ENCODE measurements at places on chromosomes 5 and 9.
A peak's percentile ranks its signal among the peaks of the same experiment; 100 is the strongest.

DNA sequence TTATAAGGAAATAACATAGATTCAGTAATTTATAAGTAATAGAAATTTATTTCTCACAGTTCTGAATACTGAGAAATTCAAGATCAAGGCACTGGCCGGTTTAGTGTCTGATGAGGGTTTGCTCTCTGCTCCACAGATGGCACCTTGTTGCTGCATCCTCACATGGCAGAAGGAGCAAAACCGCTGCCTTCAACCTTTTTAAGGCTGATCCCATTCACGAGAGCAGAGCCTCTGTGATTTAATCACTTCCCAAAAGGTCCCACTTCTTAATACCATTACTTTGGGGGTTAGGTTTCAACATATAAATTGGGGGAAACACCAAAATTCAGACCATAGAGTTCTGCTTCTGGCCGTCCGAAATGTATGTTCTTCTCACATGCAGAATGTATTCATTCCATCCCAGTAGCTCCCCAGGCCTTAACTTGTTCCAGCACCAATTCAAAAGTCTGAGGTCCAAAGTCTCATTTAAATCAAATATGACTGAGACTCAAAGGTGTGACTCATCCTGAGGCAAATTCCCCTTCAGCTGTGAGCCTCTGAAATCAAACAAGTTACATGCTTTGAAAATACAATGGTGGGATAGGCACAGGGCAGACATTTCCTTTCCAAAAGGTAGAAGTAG, 30.6 kb downstream of the BAAT start:
- DNase-seq = peak; percentile 3

DNA sequence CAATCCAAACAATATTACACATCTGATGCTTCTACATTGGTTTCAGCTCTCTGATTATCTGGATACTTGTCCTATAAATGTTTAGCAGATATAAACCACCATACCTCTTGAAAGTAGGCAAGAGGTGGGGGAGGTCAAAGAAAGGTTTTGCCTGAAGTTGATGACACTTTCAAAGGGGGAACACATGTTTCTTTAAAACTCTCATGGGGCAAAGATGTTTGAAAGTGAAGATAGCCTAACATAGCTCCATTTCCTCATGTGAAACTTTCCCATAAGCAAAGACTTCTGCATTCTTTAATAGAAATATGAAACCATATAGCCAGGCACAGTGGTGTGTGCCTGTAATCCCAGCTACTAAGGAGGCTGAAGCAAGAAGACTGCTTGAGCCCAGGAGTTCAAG, 62.1 kb downstream of the CETN3 start:
- no peak for DNase-seq

DNA sequence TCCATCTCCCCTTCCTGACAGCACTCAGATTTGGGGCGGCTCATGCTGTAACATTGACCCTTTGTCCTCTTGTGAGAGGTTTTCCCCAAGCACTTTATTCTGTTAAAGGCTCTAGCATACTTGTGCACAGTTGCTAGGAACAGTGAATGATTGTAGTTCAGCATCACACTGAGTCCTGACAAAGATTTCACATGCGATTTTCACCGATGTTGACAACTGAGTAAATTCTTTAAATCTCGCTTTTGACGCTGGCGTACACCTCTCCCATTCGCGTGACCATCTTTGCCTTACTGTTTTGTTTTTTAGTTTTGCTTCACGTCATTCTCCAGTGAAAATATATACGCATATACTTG, 780 bp downstream of the CDC37L1 start:
- DNase-seq = peak; percentile 33

GRCh38 chr9:5920860-5921328, 30.2 kb downstream of the MLANA start:
- DNase-seq = no peak

DNA sequence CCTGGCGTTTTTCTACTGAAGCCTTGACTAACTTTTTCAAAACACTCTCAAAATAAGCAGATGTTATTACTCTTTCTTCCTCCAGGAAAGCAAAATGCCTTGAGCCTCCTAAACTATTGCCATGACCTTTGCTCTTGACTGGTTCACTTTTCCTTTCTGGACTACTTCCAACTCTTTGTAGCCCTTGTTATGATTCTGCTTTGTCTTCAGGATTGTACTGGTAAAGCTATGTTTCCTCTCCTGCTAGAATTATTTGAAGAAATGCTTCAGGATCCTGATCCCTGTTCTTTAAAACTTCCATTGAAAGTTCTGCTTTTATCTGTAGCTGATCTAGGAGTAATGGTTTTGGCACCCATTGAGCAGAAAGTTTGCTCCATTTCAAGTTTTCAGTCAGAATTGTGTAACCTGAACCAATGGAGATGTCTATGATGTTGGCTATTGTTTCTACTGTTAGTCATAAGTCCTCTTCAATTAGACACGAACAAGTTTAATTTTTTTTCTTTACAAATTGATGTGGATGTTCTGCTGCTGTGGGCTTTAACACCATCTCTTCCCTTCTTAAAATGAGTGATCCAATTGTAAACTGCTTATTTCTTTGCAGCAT, 1356.4 kb downstream of the EFNA5 start:
- peak; percentile 29 for DNase-seq

- no peak for DNase-seq
Measured at GRCh38 chr9:16670791-16671190, 199.7 kb downstream of the BNC2 start.

DNA sequence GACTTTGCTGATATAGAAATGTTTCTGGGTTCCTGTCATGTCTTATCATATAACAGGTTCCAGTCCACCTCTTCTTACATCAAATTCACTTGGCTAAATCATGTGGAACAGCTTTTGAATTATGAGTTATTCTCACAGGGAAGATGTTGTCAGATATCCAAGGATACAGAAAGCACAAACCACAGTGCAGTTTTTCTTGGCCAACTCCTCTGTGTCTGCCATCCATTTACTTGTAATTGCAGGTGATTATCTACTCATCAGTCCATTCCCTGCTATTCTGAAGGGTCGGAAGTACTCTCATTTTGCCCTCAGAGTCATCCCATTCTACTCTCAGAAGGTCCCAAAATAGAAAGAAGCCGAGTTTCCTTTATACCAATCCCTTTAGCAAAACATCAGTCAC, 10.0 kb downstream of the MARCHF11 start:
- DNase-seq = no peak

DNA sequence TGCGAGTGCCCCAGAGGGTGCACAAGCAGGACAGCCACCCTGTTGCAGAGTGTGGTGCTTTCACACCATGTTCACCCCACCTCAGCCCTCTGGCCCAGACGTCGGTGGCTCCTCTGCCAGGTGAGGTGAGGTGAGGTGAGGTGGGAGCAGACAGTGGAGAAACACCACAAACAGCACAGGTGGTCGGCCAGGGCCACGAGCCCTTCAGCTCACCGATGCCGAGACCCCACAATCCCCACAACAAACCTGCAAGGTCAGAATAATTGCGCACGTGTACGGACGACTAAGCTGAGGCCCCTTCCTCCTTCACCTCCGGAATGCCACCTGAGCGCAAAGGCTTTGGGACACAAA, 10.5 kb downstream of the BRD3 start:
- DNase-seq = no peak

GRCh38 chr5:107949688-107950341, 279.1 kb upstream of the EFNA5 start:
- DNase-seq = no peak

DNA sequence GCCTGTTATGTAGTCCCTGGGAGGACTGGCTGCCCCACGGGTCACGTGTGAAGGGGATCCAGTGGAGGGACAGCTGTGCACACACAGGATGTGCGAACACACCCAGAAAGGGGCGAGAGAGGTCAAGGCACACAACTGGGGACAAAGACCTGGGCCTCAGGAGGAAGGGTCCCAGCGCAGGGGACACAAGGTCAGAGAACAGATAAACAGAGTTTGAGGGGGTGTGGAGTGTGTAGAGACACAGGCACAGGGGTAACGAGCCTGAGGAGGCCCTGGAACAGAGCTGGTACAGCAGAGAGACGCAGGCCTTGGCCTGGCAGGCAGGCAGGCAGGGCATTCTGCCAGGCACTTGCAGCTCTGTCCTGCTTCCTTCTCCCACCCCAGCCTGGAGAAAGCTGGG, 14.8 kb upstream of the PSMD5 start:
- no peak for DNase-seq

DNA sequence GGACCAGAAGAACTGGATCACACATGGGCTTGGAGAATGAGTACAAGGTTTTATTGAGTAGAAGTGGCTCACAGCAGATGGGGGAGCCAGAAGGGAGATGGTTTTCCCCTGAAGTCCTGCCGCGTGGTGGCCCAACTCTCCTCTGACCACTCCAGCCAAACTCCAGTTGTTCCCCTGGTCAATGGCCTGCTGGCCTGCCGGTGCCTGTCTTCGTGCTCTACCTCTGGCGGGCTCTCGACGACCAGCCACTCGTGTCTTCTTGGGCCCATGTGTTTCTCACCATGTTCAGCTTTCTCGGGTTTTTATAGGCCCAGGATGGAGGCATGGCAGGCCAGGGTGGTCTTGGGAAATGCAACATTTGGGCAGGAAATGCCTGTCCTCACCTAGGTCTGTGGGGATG, 519.6 kb downstream of the CYLC2 start:
- DNase-seq = no peak

DNA sequence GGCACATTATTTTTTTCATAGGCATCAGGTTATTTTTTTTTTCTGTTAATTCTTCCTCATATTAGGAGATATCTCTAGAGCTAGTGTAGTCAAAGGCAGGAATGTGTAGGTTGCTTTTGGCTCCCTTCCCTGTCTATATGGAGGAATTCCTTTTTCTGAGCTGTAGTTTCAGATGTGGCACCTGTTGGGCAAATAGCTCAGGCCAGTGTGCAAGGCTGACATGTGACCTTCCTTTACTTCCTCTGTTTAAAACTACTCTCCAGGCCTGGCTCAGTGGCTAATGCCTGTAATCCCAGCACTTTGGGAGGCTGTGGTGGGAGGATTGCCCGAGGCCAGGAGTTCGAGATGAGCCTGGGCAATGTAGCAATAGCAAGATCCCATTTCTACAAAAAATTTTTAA, 40.5 kb upstream of the KIAA1958 start:
- DNase-seq = no peak

- DNase-seq = peak; percentile 65
Measured at GRCh38 chr5:81247441-81247972, 14.4 kb downstream of the CKMT2 start.

DNA sequence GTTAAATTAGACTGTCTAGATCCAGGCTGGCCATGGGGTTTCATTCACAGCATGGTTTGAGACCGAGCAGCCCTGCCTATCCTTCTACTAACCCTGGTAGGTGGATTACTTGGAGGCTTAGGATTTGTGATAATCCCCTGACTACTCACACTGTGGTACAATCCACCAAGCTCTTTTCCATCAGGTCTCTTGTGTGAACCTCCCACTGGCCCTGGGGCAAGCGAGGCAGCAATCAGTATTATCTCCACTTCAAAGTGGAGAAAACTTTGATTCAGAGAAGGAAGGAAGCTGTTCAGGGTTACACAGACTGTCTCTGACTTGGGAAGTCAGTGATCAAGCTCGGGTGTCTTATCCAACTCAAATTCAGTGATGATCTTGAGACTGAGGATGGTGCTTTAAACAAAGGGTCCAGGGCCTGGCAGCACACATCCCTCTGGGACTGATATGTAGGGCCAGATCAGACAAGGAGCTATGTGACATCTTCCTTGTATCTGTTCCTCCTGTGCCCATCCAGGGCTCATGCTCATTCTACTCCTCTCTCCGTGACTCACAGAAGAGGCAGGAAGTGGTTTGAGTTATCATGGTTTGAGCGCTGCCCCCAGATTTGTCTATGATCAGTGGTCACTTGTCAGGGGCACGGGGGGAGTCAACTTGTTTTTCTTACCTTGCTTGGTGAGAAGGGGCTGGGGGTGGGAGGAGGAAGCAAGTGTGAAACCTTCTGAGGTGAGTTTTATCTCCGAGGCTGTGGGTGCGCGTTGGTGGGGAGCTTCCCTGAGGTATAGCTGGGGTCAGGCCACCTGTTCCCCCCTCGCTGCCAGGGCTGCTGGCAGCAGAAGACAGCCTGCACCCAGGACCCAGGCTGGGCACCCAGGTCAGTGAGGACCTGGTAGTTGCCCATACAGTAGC, 48.6 kb downstream of the RGS3 start:
- peak; percentile 77 for DNase-seq

- no peak for DNase-seq
Measured at GRCh38 chr9:119284118-119284517, 85.1 kb downstream of the BRINP1 start.

- DNase-seq = peak; percentile 18
Measured at GRCh38 chr9:10062629-10063395, 550.0 kb downstream of the PTPRD start.

DNA sequence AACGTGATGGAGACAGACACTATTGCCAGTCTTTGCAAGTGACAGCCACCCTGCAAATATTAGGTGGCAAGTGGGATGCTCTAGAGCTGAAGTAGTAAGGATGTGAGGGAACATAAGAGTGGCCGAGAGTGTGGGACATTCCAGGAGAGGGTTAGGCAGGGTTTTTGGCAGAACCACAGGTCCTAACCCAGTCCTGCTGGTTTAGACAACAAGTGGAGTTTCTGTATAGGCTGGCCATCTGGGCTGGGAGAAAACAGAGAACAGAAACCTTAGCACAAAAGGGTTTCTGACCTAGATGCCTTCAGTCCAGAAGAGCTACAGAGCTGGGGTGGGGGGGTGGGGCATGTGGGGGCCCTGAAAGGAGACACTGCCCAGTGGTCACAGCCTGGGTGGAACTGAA, 107.4 kb downstream of the TMEM174 start:
- no peak for DNase-seq

DNA sequence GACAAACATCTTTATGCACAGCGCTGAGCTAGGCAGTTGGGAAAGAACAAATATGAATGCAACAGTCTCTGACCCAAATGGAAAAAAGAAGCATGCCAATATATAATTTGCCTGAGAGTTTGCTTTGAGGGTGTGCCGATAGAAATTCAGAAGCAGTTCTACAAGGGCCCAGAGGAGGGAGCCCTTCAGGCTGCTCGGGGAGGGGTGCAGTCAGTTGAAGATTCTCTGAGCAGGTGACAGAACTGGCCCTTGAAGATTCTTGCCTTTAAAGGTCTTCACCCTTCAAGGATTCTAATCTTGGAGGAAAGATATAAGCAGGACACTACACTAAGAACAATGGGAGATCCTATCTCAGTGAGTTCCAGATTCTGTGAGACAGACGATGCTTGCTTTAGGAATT, 3.7 kb upstream of the PAPPA start:
- DNase-seq = peak; percentile 30

DNA sequence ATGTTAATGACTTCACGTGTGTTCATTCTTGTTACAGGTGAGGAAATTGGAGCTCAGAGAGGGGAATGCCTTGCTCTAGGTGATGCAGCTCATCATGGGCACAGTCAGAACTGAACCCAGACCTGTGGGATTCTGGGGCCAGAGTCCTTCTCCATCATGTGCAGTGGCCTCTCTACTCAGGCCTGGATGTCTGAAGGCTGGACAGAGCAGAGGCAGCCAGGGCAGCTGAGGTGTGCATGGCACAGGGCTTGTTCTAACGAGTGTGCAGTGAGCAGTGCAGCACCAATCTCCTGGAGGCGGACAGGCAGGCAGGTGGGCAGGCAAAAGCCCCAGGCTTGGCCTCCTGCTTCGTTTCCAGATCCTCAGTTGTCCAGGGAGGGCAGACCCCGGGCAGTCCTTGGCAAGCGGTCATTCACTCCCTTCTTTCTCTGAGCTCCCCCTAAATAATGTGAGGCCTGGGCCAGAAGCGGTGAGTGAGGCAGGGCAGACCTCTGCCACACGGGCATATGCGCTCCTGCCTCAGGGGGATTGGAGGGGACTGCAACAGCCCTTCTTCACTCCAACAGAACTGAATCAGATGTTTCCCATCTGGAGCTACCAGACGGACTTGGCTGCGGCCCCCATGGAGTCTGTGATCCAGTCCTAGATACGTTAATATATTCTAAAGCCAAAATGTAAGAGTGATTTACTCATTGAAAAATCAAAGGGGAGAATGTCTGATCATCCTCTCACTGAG, 68.7 kb upstream of the FSTL4 start:
- no peak for DNase-seq

GRCh38 chr5:73363911-73364730, 84.5 kb downstream of the FOXD1 start:
- DNase-seq = peak; percentile 40

Data from M059J (cell line).